ENCODE measurements at places on chromosomes 4 and X.
A peak's percentile ranks its signal among the peaks of the same experiment; 100 is the strongest.

DNA sequence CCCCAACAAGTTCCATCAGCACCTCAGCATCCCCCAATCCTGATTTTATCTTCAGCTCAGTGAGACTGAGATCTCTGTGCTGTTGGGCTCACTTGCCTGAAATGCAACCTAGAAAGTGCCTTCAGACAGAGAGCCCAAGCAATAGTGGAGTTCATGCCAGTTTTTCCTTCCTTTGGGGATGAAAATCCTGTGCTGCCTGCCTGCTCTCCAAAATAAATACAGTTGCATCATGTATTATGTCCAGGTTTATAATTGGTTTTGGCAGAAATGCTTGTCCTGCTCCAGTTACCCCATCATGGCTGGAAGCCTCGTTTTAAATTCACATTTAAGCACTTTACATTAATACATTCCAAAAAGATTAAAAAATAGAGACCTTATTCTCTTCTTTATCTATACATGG lies 1865.5 kb upstream of the TENM3 start:
- DNase-seq, result no peak

DNA sequence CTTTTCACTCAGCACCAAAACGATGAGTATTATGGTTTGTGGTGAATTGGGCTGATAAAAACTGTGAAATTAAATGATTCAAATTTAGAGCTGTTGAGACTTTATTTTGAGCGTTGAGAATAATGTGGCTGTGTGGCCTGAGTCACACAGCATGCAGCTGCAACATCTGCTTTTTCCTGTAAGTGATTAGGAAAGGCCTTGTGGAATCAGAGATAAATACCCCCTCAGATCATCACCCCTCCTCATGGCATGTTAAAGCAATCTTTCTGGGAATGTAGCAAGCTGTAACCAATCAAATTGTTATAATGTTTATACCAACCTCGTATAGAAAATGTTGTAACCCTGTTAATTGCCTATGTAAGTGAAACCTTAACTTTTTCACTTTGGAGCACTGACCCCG lies 90.0 kb upstream of the GRPR start:
- no peak for DNase-seq

- peak; percentile 55 for DNase-seq
Observed at GRCh38 chrX:42714981-42715700, 62.8 kb downstream of the PPP1R2C start.

GRCh38 chrX:357693-358471 lies 28.8 kb downstream of the PPP2R3B start:
- DNase-seq, result no peak

DNA sequence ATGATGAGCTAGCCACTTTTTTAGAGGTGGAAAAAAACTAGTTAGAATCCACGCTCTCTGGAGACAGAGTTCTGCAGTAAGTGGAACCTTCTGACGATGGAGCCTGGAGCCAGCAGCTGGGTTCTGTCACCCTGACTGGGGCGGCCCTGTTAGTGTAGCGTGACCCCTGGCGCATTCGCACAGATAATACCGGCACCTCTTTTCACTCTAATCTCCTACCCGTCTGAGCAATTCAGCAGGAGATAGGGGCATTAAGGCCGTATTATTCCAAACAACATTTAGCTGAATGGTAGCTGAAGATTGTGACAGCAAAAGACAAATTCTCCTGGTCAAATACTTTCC lies 292.6 kb downstream of the FBXO8 start:
- DNase-seq, result no peak

- peak; percentile 84 for DNase-seq
Observed at GRCh38 chrX:49840679-49841078, 11.6 kb downstream of the PAGE4 start.

- DNase-seq, result peak; percentile 25
Observed at GRCh38 chr4:188971125-188971524, 831.9 kb downstream of the TRIML1 start.

- peak; percentile 14 for DNase-seq
Observed at GRCh38 chr4:39319676-39320075, 46.5 kb downstream of the RFC1 start.

DNA sequence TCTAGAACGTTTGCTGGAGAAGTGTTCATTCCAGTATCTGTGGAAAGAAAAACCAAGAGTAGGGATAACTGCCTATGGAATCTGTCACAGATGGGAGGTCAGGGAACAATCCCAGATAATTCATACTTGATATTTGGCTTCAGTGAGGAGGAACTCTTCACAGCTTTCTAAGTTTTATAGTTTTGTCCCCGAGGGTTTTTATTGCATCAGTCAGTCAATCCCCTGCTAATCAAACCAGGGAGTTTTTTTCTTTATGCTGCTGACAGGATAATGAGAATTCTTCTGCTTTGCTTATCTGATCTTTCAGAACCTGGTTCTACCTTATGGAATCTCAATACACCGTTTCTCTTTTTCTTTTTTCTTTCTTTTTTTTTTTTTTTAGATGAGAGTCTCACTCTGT lies 633 bp upstream of the TRIML2 start:
- no peak for DNase-seq

DNA sequence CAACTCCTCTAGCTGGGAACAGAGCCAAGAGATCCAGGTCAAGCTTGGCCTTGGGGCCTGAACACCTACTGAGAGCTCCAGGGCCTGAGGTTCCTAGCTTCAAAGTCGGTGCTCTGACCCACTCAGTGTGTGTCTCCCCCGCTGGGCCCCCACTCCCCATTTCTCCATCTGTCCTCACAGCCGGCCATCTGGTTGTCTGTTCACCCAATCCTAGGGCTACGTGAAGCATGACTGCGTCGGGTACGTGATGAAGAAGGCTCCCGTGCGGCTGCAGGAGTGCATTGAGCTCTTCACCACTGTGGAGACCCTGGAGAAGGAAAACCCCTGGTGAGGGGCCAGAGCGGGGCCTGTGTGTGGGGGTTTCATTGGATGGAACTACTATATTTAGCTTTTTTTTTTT lies 12.3 kb downstream of the USP11 start:
- no peak for DNase-seq

DNA sequence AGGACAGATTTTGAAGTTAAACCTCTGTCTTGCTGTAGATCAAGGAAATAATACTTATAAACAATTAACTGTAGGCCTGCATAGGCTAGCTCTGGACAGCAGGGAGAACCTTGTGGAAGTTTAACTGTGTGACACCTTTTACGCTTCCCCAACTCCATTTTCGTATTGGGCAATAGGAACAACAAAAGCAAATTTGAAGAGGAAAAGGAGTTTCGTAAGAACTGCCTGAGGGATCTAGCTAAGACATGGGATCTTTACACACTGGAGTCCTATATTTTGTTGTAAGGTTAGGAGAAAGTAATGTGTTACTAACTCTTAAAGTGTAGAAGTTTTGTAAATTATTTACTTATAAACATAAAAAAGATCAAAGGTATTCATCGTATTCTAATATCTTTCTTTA lies 324.9 kb upstream of the CASK start:
- DNase-seq, result no peak

DNA sequence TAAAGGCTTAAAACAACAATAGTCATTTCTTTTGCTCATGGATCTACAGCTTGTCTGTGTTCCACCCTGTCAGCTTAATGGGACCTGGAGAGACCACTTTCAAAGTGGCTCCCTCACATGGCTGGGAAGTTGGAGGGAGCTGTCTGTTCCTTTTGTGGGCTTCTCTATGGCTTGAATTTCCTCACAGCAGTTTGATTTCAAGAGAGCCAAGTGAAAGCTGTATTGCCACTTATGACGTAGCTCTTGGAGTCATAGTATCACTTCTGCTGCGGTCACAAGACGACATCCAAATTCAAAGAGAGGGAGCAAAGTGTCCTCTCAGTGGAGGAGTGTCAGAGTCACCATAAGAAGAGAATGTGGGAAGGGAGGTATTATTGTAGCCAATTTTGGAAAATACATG lies 22.7 kb upstream of the ACSL1 start:
- DNase-seq, result no peak

DNA sequence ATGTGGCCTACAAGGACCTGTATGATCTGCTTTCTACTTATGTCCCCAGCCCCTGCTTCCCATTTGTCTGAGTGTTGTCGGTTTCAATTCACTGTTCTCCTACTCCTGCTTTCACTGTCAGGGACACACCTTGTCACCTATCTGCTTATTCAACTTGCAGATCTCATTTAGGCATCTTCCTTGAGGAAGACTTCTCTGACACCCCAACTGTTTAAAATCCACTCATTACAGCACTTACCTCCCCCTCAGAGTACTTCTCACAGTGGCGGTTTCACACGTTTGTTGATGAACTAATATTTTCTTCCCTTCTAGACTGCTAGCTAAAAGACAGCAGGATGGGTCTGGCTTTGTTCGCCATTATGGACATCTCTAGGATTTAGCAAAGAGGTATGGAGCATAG lies 279.9 kb upstream of the TET2 start:
- DNase-seq, result no peak

GRCh38 chrX:11566173-11566572 lies 99.5 kb downstream of the ARHGAP6 start:
- DNase-seq, result no peak
